NCI-H510A (cell line): ENCODE measurements at places on chromosomes 2 and 18.

GRCh38 chr2:199988151-199988550 lies 32.8 kb downstream of the MAIP1 start:
- no peak for DNase-seq

- DNase-seq: no peak
Measured at GRCh38 chr2:17083902-17084301, 418.3 kb upstream of the CYRIA start.

- DNase-seq: no peak
Measured at GRCh38 chr2:44351088-44351487, 10.2 kb downstream of the PREPL start.

GRCh38 chr2:240686460-240686859 lies 3.8 kb upstream of the AQP12B start:
- DNase-seq: no peak

GRCh38 chr2:116952254-116952653 lies 862.2 kb upstream of the DDX18 start:
- no peak for DNase-seq

DNA sequence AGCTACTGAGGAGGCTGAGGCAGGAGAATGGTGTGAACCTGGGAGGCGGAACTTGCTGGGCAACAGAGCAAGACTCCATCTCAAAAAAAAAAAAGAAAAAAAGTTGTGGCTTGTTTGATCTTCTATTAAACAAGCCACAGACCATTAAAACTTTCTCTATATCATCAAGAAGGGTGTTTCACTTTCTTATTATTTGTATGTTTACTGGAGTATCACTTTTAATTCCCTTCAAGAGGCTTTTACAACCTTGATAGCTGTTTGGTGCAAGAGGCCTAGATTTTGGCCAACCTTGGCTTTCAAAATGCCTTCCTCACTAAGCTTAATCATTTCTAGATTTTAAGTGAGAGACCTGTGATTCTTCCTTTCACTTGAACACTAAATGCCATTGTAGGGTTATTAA lies 339.1 kb downstream of the TSN start:
- DNase-seq: no peak

DNA sequence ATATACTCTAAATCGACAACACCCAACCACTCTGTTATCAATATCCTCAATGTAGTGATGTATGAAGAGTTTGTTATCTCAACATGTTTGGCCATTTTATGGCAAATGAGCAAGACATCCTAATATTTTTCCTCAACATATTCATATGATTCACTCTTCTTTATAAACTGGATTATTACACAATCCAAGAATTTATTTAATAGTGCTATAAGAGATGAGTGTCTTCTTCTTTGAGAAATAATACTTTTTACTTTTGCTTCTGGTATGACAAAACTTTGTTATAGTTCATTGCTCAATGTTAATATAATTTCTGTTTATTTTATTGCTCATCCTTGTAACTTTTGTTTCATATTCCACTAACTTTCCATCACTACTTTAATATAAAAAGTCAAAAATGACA lies 44.3 kb downstream of the SCN9A start:
- DNase-seq: no peak

DNA sequence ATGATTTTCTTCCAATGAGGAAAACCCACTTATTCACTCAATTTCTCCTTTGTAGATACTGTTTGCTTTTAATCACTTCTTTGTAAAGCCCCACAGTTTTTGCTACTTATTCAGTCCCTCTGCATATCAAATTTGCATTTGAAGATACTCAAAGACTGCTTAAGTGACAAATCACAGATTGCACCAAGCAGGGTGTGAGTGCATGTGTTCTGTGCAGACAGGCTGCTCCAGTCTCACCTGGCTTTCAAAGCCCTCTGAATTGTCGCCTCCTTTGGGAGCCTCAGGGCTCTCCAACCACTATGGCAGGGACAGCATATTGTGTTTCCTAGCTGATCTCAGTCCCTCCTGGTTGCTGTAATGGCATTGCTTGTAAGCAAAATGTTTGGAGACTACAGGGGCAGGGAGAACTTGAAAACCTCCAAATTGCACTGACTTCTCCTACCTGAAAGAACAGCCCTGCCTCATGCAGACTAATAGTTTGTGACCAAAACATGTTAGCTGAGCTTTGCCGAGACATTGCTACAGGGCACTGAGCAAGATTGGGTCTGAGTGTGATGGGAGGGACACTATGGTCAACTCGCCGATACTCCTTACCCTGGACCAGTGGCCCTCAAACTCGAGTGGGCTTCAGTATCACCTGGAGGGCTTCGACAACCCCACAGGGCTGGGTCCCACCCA lies 96.8 kb downstream of the POLE4 start:
- no peak for DNase-seq

GRCh38 chr2:105721991-105722511 lies 22.7 kb upstream of the NCK2 start:
- no peak for DNase-seq

DNA sequence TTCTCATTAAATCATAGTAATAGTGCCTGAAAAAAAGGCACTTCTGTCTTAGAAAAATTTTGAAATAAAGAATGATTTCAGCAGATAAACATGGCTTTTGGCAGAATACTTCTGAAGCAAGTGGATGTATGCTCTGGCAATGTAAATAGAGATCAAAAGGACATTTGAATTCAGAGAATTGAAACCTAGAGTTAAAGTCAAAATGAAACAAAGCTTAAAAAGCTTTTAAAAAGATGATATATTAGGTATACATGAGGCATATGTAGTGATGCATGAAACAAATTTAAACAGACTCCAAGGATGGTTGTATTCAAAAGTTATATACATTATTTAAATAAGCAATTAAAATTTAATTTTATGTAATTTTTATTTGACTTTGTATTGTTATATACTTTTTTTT lies 1344.5 kb upstream of the TMEFF2 start:
- no peak for DNase-seq

GRCh38 chr2:27281855-27282559 lies at the start of gene TRIM54:
Gene TRIM54, plus strand, starts transcription at chr2:27282429. Its CDS starts 303 bp downstream, at chr2:27282732.
- DNase-seq: no peak
